ENCODE measurements at places on chromosomes 6 and 20.

- no peak for DNase-seq
These were observed 84.7 kb downstream of the TASP1 start for GRCh38 chr20:13554076-13554475.

DNA sequence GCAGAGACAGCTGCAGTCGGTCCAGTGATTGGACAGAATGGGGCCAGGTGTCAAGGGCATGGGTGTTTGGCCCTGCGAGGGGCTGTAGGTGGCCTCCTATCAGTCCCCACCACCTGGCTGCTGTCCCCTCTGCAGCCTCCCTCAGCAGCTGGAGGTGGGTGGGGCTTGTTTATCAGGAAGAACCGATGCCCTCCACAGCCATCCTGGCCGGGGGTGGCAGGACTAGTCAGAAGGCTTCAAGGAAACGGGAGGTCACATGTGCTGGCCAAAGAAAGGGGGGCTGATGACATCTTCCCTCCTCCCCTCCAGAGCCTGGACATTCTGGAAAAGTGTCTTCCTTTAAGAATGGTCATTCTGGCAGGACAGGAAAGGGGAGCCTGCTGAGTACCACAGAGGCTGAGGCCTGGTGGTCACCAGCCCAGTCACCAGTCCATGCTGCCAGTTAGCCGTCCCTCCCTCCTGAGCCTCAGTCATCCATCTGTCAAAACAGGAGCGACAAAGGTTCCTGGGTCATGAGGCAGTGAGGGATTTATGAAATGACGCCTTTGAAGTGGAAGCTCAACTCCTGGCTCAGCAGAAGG, 4.1 kb downstream of the FAM210B start:
- no peak for DNase-seq

- DNase-seq: no peak
These were observed 624 bp downstream of the RBBP8NL start for GRCh38 chr20:62426699-62427131.

DNA sequence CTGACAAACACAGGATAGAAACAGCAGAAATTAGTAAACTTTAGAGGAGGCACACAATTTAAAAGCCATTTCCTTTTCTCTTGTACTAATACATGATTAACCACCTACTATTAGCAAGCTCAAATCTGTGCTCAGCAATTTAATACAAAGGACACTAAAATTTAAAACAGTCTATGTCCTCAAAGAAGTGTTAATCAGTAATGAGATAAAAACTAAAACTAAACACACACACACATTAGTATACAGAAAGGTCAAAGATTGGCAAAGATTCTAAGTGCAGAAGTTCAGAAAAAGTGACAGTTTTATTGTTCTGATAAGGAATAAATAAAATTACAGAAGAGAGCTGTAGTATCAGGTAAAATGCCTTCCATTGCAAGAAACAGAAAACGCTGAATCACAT, 73.9 kb upstream of the RUNX2 start:
- DNase-seq: no peak

DNA sequence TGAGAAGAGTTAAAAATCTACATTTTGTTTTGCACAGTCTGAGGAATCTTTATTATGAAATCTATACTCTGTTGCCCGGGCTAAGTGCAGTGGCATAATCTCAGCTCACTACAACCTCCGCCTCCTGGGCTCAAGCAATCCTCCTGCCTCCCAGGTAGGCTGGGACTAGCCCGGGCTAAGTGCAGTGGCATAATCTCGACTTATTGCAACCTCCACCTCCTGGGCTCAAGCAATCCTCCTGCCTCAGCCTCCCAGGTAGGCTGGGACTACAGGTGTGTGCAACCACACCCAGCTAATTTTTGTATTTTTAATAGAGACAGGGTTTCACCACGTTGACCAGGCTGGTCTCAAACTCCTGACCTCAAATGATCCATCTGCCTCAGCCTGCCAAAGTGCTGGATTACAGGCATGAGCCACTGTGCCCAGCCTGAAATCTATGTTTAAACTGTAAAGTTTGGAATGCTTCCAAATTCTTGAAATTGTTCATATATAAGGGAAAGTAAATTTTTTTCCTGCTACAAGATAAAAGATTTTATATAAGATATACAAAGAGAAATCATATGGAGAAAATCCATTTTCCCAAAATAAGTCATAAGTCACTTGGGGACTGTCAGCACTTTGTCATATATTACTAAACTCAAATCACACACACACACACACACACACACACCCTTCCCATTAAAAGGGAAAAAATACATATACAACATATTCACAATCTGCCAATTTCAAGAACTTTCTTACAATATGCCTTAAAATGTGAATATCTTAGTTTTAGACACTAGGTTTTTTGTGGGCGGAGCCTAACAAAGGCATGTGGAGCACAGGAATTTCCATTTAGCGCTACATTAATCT, 19.4 kb downstream of the PTPRK start:
- no peak for DNase-seq

DNA sequence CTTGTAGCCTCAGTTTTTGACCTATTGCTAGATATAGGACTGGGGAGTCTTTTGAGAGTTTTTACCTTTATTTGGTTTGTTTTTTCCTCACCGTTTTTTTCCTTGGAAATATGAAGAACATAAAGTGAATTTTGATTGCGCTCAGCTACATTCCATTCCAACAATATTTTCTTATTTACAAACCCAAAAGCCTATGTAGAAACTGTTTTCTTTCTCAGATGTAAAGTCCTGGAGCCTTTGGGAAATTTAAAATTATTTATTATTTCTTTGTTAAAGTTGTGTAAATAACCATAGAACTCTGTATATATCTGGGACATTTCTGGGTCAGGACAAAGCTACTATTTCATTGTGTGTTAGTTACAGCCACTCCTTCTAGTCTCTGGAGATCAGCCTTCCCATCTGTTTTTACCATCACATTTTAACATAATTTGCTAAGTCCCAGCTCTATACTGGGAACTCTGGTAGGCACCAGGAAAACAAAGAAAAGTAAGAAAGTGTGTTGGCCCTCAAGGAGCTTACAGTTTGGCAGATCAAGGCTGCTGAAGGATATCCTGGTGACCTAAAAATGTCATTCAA, 68.8 kb downstream of the JAG1 start:
- no peak for DNase-seq
